Fibroblast of the aortic adventitia (primary cell): ENCODE measurements at places on chromosomes 1 and 21. TPM values are rescaled to one million over a fixed set of nuclear protein-coding genes. Genes with fewer than 3 reads are reported as not detected.

Gene HPCA
- 0.49 TPM in 1 of 2 replicates, not detected in the other for total RNA-seq

Gene PPFIA4
- 1.3 and 10.0 TPM in 2 replicates for total RNA-seq

Gene PADI2
- total RNA-seq = 0.09 and 0.16 TPM in 2 replicates

Gene BLZF1
- 44.9 and 56.7 TPM in 2 replicates for total RNA-seq

Gene KCNE1
- total RNA-seq = 0.09 and 0.74 TPM in 2 replicates

Gene NR1I3
- not detected in 2 replicates for total RNA-seq

Gene PTGFRN
- total RNA-seq = 39.8 and 67.5 TPM in 2 replicates

Gene MAB21L3
- total RNA-seq = 0.18 and 0.41 TPM in 2 replicates

Gene OR14A16
- total RNA-seq = not detected in 2 replicates

Gene GBP4
- 0.09 and 3.7 TPM in 2 replicates for total RNA-seq

Gene ABCG1
- 0.08 and 0.09 TPM in 2 replicates for total RNA-seq

DNA sequence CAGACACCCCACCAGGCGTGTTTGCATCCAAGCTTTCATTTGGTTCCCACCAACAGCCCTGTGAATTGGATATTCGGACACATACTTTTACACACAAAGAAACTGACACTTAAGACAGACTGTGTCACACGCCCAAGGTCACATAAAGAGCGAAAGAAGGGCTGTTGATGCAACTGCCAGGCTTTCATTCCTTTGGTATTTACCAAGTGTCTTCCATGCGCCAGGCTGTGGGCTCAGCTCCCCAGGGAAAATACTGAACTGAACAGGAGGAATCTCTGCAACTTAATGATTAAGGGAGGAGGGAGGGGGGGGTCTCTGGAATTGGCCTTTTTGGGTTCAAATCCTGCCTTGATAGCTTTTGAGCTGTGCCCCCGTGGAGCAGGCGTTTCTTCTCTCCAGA is 122.8 kb downstream of the ACTL8 start:
- DNase-seq = peak; percentile 22

GRCh38 chr1:117695796-117696490 is 90.1 kb downstream of the TENT5C start:
- peak; percentile 95 for DNase-seq

- DNase-seq = peak; percentile 94
Measured at GRCh38 chr21:41957991-41958766, 4.4 kb upstream of the C2CD2 start.

- no peak for DNase-seq
Measured at GRCh38 chr1:22862752-22863151, 109.9 kb downstream of the LACTBL1 start.

GRCh38 chr1:59477286-59477685 is 180.4 kb downstream of the FGGY start:
- DNase-seq = no peak

GRCh38 chr21:17428484-17428869 is 84.4 kb upstream of the CXADR start:
- DNase-seq = no peak

GRCh38 chr1:198788561-198789064 is 149.8 kb downstream of the PTPRC start:
- no peak for DNase-seq

DNA sequence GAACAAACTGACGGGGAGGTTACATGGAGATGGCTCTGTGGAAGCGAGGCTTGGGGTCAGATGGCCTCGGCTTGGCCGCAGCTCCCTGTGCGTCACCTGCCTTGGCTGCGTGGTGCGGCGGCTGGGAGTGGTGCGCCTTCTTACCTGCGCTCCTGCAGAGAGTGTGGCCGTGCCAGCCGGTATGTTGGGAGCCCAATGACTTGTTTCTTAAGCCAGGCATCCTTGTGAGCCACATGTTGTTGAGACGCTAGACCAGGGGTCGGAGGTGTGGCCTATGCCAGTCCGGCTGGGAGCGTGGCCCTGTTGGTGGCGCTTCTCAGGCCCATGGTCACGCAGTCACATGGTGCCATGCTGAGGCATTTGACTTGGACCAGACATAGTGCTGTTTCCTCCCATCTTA is 10.5 kb downstream of the SLX9 start:
- no peak for DNase-seq

GRCh38 chr1:213186168-213186567 is 135.1 kb downstream of the RPS6KC1 start:
- DNase-seq = no peak

DNA sequence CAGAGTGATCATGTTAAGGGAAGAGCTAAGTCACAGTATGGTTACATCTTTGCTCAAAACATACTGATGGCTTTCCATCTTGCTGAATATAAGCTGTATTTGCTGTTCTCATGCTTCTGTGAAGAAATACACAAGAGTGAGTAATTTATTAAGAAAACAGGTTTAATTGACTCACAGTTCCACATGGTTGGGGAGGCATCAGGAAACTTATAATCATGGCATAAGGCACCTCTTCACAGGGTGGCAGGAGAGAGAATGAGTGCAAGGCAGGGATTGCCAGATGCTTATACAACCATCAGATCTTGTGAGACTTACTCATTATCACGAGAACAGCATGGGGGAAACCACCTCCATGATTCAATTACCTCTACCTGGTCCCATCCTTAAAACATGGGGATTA is 24.4 kb upstream of the RGS5 start:
- no peak for DNase-seq

DNA sequence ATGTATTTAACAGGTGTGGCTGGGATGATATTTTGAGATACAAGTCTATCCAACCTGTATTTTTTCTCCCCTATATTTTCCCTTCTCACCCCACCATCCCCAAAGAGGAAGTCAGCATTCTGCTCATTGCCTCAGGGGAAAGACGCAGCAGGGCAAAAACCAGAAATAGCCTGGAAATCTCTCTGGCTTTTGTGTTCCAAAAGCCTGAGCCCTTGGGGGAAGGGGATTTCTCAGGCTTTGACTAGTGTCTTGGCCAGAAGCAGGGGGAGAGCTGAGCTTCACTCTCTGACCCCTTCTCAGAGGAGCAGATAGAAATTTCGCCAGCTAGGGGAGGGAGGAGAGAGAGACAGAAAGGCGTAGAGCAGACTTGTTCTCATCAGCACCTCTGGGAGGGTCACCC is 244.7 kb downstream of the RRAGC start:
- no peak for DNase-seq

- no peak for DNase-seq
Measured at GRCh38 chr1:231419738-231420298, 2.3 kb downstream of the EGLN1 start.

GRCh38 chr1:79895573-79895972 is 889.0 kb upstream of the ADGRL4 start:
- no peak for DNase-seq

DNA sequence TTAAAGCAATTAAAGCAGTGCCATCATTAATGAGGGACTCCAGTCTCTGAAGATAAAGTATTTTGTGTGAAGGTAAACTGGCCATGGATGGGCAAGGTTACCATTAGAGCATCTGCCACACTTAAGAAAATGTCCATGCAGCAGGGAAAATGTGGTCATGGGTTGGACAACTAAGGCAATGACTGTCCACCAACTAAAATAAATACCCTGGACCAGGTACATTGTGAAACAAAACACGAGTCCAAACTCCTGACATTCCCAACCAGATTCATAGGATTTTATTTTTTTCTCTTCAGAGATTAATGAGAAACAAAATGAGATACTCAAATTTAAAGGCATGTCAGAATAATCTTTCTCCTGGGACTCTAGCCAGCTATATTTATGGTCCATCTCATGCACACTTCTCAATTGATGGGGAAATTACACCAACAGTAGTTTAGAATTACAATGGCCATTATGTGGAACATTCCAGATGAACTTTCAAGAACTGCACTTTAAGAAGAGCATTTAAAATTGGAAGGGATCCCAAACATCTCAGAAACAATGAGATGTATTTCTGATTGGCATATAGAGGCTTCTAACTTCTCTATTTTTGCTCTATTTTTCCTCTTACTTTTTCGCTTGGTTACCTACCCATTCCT is 8.1 kb downstream of the GBP7 start:
- DNase-seq = no peak

DNA sequence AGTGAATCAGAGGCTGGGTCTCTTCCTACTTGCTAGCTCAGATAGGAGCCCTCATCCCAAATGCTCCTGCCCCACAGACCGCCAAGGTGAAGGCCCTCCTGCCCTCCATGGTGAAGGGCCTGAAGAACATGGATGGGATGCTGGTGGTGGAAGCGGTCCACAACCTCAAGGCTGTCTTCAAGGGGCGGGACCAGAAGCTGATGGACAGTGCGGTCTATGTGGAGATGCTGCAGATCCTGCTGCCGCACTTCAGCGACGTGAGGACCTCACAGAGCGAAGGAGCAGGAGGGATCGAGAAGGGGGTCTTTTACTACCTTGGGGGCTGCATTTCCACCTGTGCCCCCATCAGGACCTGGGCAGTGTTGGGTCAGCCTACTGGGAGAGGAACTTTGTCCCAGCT is 14.6 kb upstream of the TTC4 start:
- DNase-seq = no peak

DNA sequence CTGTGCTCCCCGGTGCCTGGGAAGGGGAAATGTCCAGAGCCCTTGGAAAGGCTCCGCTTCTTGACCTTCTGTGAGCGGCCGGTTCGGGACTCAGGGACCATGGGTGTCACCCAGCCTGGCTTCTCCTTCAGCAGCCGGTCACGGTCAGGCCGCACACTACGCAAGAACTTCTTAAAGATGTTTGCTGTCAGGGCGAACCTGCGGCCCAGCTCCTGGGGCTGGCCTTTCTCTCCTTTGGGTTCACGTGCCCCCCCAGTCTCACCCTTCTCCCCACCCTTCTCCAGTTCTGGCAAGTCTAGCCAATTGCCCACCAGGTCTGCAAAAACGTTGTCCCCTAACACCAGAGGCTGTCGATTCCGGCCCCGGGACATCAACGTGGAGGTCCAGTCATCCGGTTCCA is 12.1 kb downstream of the INKA2 start:
- no peak for DNase-seq

DNA sequence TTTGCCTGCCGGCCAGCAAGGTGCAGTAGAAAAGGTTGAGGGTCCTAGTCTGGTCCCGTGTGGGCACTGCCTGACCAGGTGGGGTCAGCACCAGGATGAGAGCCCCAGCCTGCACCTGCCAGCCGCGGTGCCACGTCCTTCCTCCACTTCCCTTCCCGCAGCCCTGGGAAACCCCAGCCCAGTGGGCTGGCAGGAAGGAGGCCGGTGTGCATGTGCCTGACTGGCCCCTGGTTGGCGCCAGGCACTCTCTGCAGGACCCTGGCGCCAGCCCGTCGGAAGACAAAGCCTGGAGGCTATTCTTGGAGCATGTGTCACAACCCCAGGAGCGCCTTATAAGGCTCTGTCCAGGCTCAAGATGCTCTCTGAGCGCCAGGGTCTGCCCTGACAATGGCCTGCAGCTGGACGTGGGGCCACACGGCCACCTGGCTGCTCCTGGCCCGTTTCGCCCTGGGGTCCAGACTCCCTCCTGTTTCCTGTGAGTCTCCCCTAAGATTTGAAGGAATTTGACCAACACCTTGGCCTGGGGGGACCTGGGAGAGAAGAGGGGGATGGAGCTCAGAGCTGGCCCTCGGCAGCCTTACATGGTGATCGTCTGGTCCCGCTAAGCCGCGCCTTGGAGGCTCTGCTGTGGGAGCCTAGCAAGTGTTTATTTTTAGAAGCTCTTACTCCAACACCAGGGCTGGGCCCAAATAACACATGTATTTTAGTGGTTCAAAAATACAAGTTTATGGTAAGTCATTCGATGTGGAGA is 31.9 kb upstream of the POFUT2 start:
- no peak for DNase-seq

GRCh38 chr1:244318512-244318911 is 133.2 kb downstream of the ADSS2 start:
- DNase-seq = no peak

DNA sequence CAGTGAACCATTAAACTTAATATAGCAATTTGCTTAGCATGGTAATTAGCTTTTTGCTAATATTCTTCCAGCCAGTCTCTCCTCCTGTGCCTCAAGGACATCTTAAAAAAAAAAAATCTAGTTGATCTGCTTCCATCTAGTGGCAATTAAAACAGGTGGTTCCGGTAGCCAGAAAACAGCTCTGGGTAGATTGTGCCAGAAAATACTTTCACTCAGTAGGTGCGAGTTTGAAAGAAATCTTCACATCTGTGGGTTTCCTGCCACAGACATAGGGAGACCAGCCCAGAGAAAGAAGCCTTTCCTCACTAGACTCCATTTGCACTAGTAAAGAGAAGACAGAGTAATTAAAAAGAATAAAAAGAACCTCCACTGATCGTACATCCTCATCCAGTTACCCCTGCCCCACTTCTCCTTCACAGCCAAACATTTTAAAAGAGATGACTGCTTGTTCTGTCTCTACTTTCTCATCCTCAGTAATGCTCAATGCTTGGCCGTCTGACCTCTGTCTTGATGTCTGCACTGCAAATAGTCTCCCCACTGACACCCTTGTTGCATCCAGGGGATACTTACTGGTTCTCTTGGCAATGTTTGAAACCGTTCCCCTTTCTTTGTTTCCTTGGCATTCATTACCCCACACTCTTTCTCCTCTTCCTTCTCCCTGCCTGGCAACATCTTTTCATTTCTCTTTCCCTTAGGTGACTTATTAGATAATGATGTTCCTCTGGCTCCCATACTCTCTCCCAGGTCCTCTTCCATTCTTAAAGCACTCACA is 16.9 kb downstream of the SELL start:
- no peak for DNase-seq

DNA sequence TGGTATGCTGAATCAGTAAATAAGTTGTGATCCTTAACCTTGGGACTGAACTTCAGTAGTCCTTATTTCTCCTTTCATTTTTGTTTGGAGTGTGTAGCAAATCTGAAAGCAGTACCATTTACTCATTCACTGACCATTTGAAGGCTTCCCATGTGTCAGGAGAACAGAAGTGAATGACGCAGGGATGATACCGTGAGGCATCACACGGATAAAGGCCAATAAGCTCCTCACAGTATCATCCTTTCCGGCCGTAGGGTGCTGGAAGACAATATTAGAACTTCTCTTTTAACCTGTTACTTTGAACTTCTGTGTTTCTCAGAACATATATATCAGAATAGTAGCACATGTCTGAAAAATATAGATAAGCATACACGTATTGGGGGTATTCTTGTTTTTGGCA is 21.3 kb downstream of the BACH1 start:
- no peak for DNase-seq

- no peak for DNase-seq
Measured at GRCh38 chr21:34075091-34075425, 1.7 kb downstream of the MRPS6 start.

GRCh38 chr1:187306710-187307415 is 478.1 kb downstream of the PLA2G4A start:
- no peak for DNase-seq

- DNase-seq = no peak
Measured at GRCh38 chr1:98659879-98660278, 1.6 kb upstream of the SNX7 start.

- DNase-seq = no peak
Measured at GRCh38 chr1:66275083-66275482, 258.9 kb upstream of the SGIP1 start.

DNA sequence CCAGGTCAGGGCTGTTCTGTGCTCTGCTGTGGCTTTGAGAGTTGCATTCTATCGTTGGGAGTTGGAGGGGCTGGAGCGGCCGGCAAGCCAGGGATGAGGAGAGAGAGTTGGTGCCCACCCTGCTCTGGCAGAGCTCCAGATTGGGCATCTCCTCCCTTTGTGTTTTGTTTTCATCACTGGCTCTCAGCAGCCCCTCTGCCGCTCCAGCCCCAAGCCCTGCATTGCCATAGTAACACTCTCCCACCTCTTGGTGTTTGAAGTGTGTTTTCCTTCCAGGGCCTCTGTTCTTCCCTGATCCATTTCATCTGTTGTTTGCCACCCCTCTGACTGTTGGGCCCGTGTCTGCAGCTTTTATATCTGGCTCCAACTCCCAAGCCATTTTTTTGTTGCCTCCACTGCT is 152.7 kb downstream of the URB2 start:
- no peak for DNase-seq

- no peak for DNase-seq
Measured at GRCh38 chr1:210586771-210587170, 258.1 kb downstream of the HHAT start.

- DNase-seq = no peak
Measured at GRCh38 chr1:38926091-38926490, 15.5 kb downstream of the RHBDL2 start.
